ENCODE measurements at places on chromosomes 12 and 14. TPM values are rescaled to one million over a fixed set of nuclear protein-coding genes. Genes with fewer than 3 reads are reported as not detected.

The KLRD1 gene
- total RNA-seq = 0.58 TPM

The SIX4 gene
- total RNA-seq = 24.6 TPM

The RASSF9 gene
- total RNA-seq = 2.3 TPM

The LRTM2 gene
- total RNA-seq = 0.58 TPM

The EIF5 gene
- 99.8 TPM for total RNA-seq

The RNFT2 gene
- 1.3 TPM for total RNA-seq

The PLEKHG3 gene
- total RNA-seq = 24.7 TPM

The YEATS4 gene
- total RNA-seq = 15.0 TPM

The SMCO2 gene
- total RNA-seq = not detected

The TAS2R30 gene
- total RNA-seq = 4.3 TPM

The KLRG1 gene
- 2.7 TPM for total RNA-seq

The ABCC9 gene
- total RNA-seq = 104 TPM

The ADAM20 gene
- 0.80 TPM for total RNA-seq

The PSMC6 gene
- total RNA-seq = 114 TPM

The NAB2 gene
- total RNA-seq = 34.8 TPM

The TAS2R9 gene
- not detected for total RNA-seq

The RNU4-1 gene
- total RNA-seq = 636 TPM

The OR4E2 gene
- not detected for total RNA-seq

The RFX4 gene
- 0.09 TPM for total RNA-seq

The CCDC196 gene
- not detected for total RNA-seq

The PALS1 gene
- total RNA-seq = 14.7 TPM

The SLC10A1 gene
- not detected for total RNA-seq

The STRN3 gene
- total RNA-seq = 56.1 TPM

The DLGAP5 gene
- 12.4 TPM for total RNA-seq

The OR10AD1 gene
- not detected for total RNA-seq

The LRRK2 gene
- 5.9 TPM for total RNA-seq

The CLMN gene
- 3.2 TPM for total RNA-seq

The DIO2 gene
- 0.80 TPM for total RNA-seq
